ENCODE measurements at places on chromosomes 1 and 21.
A peak's percentile ranks its signal among the peaks of the same experiment; 100 is the strongest.

- no peak for DNase-seq
Observed at GRCh38 chr21:46205766-46206162, 21.5 kb upstream of the SPATC1L start.

GRCh38 chr1:5333291-5333690 is 658.9 kb downstream of the NPHP4 start:
- no peak for DNase-seq

DNA sequence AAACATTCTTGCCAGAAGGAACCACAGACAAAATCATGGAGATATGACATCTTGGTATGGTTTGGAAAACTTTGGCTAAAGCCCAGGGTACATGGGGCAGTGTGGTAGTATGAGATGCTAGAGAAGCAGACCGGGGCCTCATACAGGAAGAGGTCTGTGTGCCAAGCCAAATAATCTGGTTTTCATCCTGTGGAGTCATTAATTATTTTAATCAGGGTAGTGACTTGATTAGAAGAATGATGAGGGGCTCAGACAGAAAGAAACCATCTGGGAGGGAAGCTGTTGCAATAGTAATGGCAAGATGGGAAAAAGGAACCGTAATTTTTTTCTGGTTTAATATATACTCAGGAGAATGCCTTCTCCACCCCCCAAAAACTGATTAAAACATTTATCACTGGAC is 318.0 kb downstream of the BRINP2 start:
- DNase-seq: no peak

DNA sequence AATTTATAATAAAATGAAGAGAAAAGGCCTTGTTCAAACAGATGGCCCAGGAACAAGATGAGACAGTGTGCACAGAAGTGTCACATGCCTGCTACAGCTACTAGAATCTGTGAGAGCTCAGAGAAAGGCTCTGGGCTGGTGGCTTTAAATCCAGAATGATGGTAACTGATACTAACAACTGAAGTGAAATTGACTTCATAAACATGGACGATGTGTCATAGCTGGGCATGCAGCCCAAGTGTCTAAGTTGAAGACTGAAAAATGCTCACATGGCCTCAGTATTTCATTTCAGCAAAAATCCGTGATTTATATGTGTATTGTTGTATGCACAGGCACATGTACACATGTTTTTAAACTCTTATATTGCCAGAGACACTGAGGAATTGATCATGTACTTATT is 208.3 kb upstream of the RUNX1 start:
- DNase-seq: peak; percentile 94

DNA sequence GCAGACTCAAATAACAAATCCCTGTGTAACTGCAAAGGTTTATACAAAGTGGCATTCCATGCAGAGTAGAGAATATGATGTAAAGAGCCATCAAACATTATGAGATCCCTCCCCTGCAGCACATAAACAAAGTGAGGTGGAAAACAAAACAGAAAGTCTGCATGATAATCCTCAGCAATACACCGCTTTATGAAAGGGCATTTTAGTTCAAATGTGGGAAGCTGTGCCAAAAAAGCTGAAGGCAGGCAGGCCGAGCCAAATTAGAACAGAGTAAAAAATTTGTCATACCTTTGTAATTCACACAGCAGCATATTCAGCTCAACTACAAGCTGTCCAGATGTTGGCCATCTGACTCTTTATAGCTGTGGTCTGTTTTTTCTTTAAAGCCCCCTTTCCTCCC is 113.5 kb downstream of the LHX9 start:
- no peak for DNase-seq

- DNase-seq: no peak
Observed at GRCh38 chr1:163296504-163297263, 25.1 kb upstream of the NUF2 start.

DNA sequence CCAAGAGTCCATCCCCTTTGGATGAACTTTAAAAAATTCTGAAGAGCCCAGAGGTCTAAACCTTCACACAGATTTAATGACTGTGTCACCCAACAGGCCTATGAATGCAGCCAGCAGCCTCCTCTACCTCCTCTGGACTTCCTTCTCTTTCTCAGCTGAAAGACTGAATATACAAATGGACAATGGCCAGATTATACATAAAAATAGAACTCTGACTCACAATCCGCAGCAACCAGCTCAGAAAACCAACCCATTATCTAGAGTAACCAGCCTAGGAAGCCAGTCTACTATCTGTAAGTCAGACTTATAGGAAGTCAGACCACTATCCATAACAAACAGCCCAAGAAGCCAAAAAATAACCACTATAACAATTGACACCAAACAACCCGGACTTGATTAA is 224.5 kb downstream of the ASTN1 start:
- no peak for DNase-seq

- no peak for DNase-seq
Observed at GRCh38 chr1:175600721-175601440, 142.5 kb downstream of the TNR start.

DNA sequence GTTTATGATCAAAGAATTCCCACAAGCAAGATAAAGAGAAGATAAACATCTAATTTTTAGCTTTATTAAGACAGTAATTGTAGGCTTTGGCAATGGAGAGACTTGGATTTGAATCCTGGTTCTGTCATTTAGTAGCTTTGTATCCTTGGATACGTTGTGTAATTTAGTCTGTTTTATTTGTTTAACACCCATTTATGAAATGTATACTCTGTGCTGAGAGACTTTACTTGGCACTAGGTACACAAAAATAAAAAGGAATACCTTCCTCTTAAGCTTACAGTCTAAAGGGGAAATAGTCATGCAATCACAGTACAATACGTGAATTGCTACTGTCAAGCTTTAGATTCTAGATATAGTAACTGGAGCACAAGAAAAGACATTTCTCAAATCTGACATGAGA is 23.8 kb downstream of the ZMPSTE24 start:
- DNase-seq: no peak

DNA sequence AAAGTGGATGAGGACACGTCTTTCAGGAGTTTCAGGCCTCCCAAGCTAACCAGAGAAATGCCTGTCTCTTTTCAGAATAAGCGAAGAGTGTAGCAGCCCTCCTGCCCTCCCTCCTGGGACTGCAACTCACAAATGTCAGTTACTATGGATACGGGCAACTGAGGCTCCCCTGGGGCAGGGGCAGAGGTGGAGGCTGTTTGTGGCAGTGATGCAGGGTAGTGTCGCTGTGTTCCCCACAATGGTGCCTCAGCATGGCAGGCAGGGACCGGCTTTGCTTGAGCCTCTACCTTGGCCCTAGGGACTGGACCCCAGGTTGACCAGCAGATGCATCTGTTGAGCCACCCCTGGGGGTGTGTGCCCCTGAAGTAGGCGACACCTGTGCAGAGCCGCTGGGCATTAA is 10.2 kb downstream of the NFASC start:
- no peak for DNase-seq

GRCh38 chr1:247904122-247904521 is 8.7 kb downstream of the OR2W3 start:
- DNase-seq: no peak

GRCh38 chr1:154779551-154780189 is 90.4 kb downstream of the KCNN3 start:
- no peak for DNase-seq

DNA sequence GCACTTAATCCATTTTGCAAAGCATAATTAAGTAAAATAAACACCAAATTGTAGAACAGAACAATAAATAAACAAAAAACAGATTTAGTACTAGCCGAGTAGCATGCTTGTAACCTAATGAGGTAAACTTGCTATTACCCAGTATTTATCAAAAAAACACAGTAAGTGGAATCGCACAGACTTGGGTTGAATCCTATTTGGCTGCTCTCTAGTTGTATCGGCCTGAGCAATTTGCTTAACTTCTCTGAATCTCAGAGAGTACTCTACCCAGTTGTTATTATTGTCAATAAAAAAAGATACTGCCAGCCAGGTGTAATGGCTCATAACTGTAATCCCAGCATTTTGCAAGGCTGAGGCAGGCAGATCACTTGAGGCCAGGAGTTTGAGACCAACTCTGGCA is 664.3 kb downstream of the ADGRL2 start:
- no peak for DNase-seq

DNA sequence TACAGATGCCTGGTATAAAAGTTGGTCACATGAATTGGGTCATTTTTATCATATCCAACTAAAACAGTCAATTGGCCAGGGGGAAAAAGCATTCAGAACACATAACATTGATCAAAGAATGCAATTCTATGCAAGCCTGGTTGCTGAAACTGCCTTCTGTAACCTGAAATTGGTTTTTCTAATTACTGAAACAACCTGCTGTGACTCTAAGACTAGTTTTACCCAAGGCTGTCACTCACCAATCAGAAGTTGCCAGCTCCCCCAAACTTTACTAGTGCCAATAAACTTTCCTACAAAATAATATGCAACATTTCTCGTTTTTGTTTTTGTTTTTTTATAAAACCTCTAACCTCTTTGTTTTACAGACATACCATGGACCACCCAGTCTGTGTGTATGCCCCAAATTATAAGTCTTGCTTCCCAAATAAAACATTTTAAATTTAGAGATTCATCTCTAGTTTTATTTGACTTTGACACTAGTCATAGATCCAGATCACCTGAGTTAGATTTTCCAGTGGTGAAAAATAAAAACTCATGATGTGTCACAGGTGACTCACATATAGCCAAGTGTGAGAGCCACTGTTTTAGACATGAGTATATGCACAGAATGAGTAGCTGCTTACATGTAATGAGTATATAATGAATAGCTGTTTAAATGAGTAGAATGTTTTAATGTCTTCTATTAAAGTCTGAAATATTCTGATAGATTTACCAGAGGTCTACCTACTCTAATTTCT is 64.2 kb upstream of the CR2 start:
- peak; percentile 68 for DNase-seq

DNA sequence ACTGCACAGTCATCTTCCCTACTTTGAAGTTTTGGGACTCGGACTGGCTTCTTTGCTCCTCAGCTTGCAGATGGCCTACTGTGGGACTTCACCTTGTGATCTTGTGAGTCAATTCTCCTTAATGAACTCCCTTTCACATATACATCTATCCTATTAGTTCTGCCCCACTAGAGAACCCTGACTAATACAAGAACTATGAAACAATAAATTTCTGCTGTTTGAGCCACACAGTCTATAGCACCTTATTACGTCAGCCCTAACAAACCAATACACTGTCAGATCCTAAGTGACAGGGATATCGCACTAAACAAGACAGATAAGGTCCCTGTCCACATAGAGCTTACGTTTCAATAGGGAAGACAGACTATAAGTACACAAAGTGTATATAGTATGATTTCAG is 120.1 kb downstream of the PLPP3 start:
- no peak for DNase-seq

- no peak for DNase-seq
Observed at GRCh38 chr1:154807048-154807591, 63.0 kb downstream of the KCNN3 start.

- DNase-seq: no peak
Observed at GRCh38 chr1:53589043-53589887, 130.1 kb downstream of the DMRTB1 start.

- DNase-seq: no peak
Observed at GRCh38 chr1:43214501-43215444, 42.6 kb downstream of the CFAP57 start.

DNA sequence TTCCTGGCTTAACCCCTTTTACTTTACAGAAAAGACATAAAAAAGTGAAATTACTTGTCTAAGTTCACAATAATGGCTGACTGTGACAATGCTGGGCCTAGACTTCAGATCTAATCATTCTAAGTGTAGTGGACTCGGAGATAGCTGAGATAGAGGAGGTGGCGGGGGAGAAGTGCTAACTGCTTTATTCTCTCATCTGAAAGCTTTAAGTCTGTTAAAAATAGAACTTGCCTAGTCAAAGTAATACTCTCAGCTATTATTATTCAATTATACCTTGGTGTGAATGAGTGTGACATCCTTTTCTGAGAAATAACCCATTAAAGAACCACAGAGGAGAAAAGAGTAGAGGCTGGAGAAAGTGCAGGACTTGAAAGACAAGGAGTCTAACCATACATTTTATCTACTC is 96.1 kb upstream of the OLIG2 start:
- DNase-seq: no peak

DNA sequence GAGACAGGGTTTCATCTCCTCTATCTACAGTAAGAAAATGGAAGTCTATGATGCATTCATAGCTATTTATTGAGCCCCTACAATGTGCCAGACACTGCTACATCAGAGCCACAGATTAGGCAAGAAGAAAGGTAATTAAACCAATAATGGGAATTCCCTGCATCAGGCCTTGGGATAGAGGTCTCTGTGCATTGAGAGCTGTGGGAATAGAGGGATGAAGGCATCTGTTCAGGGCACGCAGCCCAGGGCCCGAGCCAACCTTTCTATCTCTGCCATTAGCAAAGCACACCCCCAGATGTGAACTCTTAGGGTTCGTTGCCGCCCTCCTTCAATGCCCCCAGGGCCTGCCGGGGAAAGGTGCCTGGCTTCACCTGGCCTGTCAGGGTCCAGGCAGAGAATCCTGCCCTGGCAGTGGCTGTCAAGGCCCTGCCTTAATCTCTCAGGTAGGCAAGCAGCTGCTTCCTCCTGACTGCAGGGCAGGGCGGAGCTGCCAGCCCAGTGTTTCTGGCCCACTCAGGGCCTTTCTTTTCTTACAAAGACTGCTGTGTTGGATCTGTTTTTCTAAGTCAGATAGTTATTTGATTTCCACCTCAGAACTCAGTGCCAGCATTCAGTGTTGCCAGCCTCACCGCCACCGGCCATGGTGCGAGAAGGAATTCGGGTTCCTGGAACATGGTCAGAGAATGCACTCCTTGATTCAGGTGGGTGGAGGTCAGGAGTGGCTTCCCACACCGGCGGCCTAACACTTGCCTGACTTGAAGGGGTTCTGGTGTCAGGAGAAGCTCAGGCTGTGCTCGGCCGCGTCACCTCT is 76.1 kb downstream of the PGM1 start:
- DNase-seq: no peak

GRCh38 chr1:213572912-213573647 is 414.7 kb upstream of the PROX1 start:
- DNase-seq: no peak

DNA sequence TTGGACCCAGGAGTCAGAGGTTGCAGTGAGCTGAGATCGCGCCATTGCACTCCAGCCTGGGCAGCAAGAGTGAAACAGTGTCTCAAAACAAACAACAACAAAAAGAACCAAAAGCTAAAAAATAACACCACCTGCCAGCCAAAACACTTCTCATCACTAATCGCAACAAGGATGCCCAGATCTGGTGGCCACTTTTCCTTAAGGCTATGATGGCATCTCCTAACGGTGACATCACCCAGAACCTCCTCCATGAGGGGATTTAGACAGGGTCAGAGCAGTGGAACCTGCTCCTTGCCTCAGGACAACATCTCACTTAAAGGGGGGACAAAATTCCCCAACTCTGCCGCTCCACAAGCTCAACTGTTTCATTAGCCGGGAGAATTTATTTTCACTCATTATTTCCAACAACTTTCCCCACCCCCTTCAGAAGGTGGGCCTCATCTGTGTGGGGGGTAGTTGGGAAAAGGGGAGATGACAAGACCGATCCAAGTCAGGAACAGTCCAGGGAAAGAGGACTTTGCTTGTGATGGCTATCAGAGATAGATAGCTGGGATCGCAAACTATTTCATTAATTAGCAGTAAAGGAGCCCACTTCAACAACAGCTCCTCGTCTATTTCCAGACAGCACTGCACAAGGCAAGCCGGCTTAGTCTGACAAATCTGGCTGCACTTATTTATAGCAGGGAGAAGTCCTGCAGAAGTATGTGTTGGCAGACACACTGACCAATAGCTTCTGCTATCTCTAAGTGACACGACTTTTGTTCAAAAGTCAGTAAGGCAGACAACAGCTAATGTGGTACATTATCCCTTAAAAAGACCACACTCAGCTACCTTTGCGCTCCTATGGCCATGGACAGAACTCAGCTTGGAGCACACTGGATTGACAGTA is 2.6 kb downstream of the PABPC4 start:
- DNase-seq: no peak

GRCh38 chr1:165965857-165966256 is 138.4 kb downstream of the UCK2 start:
- DNase-seq: no peak

Measured in Daoy (cell line).